ENCODE measurements at places on chromosomes 3 and 15.

DNA sequence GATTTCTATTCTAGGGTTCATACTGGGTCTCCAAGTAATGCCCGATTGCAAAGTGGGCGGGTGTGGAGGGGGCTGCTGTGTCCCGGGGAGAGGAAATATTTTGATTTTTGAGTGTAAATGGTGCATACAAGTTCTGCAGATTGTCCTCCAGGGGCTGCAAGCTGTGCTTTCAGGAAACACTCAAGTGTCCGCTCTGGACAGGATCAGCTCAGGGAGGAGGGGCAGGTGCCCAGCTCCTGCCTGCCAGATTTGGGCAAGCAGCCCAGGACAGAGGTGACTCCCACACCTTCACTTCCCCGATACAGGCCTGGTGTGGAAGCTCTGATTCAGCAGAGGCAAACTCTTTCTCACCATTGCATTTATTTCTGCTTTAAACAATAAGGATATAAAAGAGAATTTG lies 142.7 kb downstream of the ALDH1A2 start:
- no peak for DNase-seq

DNA sequence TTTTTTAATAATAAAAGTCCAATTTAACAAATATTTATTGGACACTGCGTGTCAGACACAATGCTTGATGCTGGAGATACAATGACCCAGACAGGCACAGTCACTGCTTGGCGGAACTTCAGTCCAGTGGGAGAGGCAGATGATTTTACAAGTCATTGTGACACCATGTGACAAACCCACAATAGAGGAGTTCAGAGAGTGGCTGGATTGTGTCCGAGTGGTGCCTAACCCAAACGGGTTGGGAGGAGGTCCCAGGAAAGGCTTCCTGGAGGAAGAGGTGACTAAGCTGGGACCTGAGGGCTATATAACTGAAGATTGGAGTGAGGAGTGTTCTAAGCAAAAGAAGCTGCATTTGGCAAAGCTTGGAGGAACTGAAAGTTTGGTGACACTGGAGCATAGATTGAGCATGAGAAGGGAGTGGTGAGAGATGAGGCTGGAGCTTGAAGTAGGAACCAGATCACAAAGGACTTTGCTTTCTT lies 41.4 kb downstream of the CRTC3 start:
- no peak for DNase-seq

GRCh38 chr15:84822653-84823281 lies 5.6 kb downstream of the ALPK3 start:
- no peak for DNase-seq

DNA sequence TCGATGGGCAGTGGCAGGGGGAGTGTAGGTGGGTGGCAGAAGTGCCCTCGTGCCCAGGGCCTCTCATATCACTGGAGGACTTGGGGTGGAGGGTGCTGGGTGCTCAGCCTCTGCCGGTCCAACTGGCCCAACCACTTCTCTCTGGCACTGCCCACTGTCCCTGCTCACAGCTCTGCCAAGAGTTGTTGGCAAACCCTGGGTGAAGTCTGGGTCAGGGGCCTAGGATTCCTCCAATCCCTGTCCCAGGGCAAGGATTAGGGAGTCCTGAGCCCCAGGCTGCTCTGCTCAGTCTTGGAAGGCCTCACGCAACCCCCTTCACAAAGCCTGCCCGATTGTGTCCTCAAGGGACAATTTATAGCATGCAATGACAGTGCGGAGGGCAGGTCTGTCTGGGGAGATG lies 5.2 kb upstream of the PRKCD start:
- no peak for DNase-seq

DNA sequence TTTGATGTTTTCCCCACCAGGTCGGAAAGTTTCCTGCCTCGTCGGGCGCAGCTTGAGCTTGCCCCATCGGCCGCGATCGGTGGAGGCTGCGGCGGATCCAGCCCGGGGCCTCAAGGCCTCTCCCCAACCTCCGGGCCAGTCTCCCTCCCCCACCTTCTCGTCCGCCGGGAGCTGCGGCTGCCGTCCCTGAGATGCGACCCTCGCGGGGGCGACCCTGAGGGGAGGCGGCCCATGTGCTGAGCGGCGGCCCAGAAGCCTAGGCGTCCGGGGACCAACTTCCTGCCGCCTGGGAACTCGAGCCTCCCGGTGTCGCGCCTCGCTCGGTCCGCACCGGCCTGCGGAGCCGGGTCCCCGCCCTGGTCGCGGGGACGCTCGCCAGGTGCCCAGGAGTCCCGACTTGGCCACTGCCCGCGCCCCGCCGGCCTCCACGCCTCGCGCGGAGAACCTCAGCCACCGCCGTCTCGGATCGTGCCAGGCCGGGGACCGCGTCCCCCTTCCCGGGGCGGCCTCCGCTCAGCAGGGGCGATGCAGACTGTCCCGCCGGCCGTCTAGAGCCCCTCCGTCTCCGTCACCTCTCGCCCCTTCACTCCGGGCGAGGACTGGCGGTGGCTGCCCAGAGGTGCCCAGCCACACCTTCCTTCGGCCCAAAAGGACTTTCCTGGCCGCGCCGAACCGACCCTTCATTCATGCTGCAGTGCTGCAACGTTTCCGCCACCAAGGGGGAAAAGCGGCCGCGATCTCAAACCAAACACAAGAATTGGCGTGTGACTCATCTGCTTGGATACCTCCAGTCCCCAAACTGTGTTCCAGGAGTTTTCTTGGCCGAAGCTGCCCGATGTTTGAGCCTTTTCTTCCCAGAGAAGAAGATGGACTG lies 656 bp downstream of the SLMAP start:
- no peak for DNase-seq

- no peak for DNase-seq
These were observed 612 bp downstream of the APPL1 start for GRCh38 chr3:57227930-57228751.

- DNase-seq = no peak
These were observed 410.6 kb upstream of the WNT5A start for GRCh38 chr3:55897573-55898224.

DNA sequence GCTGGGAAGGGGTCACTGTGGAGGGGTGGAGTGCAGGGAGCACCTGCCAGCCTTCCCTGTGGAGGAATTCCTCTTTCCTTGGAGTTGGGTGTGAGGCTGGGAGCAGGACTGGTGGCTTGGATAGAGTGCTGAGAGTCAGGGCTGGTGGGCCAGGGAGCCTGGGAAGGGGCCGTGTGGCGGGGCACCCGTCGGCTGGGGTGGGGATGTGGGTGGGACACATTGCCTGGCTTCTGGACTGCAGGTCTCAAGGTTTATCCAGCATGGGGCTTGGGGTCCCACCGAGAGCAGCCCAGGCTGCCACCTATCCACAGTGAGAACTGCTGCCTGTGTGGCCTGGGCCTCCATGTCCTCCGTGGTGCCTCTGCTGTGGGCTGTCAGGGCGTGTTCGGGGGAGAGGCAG lies 4.7 kb downstream of the PLXNA1 start:
- DNase-seq = no peak

GRCh38 chr3:23835087-23835486 lies 29.3 kb downstream of the UBE2E1 start:
- no peak for DNase-seq

DNA sequence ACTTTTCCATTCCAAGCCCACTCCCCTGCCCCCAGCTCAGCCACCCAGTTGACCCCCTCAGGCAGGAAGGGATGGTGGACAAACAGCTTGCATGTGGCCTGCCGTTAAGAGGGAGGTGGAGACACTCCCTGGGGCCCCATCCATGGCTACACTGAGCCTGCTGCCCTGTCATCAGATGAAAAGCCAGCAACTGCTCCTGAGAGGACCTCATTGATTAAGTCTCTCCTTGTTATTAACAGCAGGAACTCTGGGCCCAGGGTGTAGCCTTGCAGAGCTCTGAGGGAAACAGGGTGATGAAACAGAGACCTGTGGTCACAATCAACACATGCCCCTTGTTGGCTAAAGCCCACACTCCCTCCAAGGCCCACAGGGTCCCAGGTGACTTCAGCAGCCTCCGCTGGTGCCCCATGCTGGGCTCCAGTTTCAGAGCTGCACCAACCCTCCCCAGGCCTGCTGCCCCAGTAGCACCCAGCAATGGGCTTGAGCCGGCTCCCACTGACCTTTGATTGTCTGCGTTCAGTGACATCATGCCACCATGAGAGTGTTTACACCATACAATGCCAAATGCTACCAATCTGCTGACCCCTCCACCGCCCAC lies 22.3 kb upstream of the TLE3 start:
- no peak for DNase-seq

- no peak for DNase-seq
These were observed 167.1 kb upstream of the PLSCR5 start for GRCh38 chr3:146772211-146772743.

GRCh38 chr3:192840143-192840836 lies 77.4 kb downstream of the MB21D2 start:
- no peak for DNase-seq

DNA sequence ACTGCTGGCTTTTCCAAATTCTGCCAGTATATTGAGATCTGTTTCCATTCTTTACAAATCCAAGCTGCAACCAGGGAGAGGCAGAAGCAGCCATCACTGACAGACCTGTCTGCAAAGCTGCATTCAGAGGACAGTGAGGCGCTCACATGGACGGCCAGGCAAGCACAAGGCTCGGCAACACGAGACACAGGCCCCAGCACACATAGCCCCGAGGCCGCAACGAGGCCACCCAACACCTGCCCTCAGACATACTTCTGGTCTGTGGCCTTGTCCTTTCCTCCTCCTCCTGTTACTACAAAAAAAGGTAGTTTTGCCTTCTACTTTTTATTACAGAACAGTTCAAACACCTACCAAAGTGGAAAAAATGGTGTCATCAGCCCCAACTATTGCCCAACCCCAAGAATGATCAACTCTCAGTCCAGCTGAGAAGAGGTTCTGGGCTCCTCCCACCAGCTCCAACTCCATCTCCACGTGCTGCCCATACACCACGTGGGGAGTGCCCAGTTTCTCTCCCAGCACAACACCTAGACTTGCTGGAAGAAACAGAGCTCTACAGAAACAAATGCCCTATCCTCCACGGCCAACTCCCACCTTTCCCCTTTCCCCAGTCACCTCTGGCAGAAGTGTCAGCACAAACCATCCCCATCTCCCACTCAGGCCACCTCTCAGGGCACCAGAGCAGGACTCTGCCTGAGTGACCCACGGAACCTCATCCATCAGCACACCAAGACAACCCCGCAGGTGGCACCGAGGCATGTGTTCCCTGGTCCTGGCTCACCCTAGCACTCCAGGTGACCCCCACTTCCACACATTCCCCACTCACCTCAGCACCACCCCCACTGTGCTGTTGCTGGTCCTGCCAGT lies 7.4 kb downstream of the ZXDC start:
- DNase-seq = no peak

Measured in iPS DF 19.7 (cell line).